Eye (tissue), 1 donor: ENCODE measurements at places on chromosomes 2 and 18.
A peak's percentile ranks its signal among the peaks of the same experiment; 100 is the strongest.

DNA sequence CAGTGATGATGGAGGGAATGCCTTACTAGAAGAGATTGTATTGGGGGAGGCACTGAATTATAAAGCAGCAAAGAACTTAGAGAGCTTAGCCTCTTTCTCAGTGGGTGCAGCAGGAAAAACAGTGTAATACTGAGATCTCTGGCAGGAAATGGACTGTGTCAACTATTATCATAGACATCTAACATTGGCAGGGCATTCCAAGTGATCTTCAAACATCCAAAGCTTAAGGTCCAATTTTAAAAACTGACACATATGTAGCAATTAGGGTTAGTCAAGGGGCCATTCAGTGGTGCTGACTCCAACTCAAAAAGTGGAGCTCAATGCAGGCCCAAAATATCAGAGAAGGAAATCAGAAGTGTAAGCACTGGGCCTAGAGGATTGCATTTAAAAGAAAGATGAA, 106.6 kb upstream of the DDX18 start:
- no peak for DNase-seq

DNA sequence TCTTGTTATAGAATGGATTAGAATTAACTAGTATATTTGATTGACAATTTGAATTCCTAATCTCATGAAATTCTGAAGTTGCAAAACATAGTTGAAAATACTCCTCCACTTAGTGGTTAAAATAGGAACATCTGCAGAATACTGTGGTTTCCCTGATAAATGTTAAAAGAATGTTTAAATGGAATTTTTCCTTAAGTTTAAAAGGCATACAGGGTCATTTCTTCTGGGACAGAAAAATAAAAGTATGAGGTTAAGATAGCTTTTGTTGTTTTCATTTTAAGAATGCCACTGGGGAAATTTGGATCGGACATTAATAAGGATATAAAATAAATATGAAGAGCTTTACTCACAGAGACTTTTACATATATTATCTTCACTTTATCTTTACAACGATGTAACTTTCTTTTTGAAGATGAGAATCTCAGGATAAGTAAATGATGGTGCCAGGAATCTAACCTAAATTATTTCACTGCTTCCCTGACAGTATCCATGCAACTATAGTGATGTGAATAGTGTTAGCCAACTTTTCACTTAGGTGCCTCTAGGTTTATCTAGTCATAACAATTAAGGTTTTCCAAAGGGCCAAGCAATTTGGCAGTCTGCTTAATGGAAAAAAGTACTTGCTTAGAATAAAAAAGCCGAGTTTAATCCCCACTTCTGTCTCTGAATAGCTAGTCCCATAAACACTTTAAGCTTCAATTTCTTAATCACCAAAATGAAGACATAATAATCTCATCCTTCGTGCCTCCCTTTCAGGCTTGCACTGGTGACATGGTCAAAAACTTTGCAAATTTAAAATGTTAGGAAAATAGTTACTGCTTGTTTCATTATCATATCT, 151.8 kb upstream of the STK17B start:
- no peak for DNase-seq

DNA sequence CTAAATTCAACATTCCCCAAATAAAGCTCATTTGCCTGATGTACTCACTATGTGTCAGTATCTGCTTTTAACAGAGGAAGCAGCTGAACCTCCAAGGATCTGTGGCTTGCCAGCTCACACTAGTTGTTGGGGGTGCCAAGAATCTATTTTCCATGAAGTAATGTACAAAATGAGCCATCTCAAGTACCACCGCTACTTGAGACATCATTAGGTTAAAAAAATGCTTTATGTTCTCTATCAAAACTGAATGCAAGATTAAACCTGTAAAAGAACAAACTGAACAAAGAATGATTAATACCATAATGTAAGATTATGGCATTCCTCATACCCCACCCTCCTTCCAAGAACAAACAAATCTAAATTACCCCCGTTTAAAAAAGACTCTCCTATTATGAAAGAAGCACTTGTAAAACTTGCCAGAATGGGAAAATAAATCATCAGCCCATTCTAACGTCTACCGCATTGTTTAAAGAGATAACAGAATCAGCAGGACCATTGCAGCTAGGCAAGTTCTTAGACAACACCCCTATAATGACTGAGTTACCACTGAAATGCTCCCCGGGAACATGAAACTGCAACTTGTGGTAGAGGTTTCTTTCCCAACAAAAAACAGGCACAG, 471.6 kb downstream of the DLGAP1 start:
- DNase-seq: no peak

- no peak for DNase-seq
Measured at GRCh38 chr2:169265591-169265990, 96.7 kb downstream of the LRP2 start.

DNA sequence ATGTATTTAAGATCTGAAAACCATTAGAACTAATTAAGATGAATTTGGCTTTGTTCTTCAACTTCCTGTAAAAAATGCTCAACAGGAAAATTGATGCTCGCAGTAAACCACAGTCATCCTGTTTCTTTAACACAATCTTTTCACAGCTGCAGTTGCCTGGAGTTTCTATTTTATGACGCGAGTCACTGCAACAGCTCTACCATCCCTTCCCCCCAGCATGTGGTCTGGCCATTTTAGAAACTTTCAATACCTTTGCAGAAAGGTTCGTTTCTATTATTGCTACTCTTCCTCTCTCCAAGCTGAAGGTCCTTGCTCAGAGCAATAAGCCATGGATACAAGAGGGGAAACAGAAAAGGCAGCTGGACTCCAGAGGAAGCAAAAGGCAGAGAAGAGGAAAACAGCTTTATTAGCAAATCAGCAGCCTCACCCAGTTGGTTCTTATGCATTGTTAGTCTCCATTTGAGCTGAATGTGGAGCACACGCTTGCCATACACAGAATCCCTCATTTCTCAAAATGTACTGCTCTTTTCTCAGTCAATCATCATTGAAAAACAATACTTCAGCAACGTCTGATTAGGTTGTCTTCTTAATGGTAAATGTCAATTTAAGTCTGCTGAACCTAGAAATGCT, 3.9 kb downstream of the WIPF1 start:
- peak; percentile 77 for DNase-seq

DNA sequence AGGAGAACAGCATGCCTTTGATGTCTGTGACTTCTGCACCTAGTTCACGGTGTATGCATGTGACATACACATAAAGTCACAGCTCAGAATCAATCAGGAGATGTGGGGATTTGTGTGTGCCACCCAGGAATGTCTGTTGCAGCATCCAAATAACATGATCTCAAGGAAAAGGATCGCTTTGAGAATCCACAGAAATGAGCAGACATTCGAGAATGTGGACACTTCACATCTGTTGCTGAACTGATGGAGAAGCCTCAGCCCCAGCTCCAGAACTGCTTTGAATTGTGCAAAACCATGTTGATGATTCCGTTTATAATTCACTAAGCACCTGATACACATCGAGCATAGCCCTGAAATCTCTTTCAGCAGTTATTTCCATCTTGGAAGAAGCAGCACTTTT, 208.6 kb downstream of the CMPK2 start:
- DNase-seq: no peak

- peak; percentile 78 for DNase-seq
Measured at GRCh38 chr18:77059294-77059916, 73.2 kb downstream of the MBP start.

GRCh38 chr2:74374509-74375205, 5.5 kb downstream of the DCTN1 start:
- peak; percentile 95 for DNase-seq

GRCh38 chr2:203893840-203894239, 26.3 kb downstream of the CTLA4 start:
- DNase-seq: no peak

GRCh38 chr2:14565666-14566065, 66.9 kb upstream of the LRATD1 start:
- peak; percentile 36 for DNase-seq

- no peak for DNase-seq
Measured at GRCh38 chr2:160247296-160248035, 47.4 kb upstream of the ITGB6 start.

DNA sequence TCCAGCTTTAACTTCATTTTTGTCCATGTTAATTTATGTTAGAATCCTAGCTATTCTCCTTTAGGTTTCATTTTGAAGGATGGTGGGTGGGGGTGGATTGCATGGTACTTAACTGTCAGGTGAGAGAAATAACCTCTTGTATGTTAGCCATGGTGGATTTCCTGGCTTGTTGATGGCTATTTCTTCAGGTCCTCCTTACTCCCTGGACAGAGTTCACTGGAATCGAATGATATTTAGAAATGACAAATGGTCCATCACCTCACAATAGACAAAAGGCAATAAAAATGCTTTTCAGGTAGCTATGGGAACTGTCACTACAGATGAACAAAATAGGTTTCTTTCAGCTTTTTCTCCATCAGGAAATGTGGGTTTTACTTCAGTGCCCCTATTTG, 91.7 kb downstream of the EML6 start:
- DNase-seq: no peak

DNA sequence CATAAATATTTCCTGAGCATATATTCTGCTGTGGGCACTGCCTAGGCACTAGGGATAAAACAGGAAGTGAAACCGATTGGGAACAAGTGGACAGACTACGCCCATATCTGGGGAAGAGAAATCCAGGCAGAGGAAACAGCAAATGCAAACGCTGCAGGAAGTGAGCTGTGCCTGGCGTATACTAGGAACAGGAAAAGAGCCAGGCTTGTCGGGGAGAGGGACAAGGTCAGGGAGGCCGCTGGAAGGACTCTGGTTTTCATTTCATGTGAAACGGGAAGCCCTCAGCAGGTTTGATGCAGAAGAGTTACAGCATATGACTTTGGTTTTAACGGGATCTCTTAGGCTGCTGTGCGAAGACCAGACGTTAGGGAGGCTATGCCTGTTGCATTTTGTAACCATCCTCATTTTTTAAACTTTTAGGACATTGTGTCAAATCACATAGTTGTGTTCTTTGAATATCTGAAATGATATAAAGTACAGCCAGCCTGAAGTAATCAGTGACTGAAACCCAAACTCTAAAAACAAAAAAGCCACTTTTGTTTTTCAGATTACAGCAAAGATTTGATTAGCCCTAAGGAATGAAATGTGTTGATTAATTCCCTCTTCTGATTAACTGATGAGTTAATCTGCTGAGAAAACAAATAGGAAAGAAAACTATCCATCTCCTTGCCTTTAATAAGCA, 110.2 kb upstream of the PIEZO2 start:
- peak; percentile 57 for DNase-seq

GRCh38 chr2:48356701-48357325, 173.1 kb upstream of the STON1 start:
- DNase-seq: no peak

GRCh38 chr18:10190564-10190963, 263.9 kb upstream of the APCDD1 start:
- DNase-seq: no peak

DNA sequence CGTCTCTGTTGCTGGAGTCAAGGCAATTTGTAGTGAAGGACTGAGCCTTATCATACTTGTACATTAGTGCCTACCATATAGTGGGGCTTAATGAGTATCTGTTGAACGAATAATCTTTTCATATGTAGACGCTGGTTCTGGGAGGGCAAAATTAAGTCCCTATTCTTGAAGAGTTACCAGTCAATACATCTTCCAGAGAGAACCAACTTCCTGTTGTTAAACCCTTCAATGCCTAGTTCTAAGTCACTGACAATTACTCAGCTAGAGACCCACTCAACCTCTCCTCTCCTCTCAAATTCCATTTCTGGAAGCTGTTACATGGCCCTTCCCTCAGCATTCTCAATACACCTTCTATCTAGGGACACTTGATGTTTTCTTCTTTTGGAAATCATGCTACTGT, 1.1 kb upstream of the MOB4 start:
- DNase-seq: no peak

- no peak for DNase-seq
Measured at GRCh38 chr2:33153008-33153407, 206.3 kb downstream of the LTBP1 start.

GRCh38 chr2:102788216-102788884, 26.5 kb downstream of the TMEM182 start:
- DNase-seq: no peak

- no peak for DNase-seq
Measured at GRCh38 chr2:45497355-45497754, 113.7 kb downstream of the SRBD1 start.

DNA sequence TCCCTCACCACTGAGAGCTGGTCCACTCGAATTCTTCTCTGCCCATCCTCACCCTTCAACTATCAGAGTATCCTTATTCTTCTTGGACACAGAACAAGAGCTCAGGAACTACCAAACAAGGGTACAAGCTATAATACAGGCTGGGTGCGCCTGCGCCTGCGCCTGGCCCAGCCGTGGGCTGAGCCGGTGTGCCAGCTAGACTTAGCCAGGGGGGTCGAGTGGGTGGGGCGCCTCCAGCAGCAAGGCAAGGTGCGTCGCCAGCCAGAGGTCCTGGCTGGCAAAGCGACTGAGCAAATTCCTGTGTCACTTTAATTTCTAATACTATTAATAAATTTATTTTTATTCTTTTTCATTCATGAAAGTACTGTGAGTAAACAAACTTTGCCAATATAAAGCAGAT, 1072.6 kb upstream of the PIK3C3 start:
- DNase-seq: no peak

GRCh38 chr2:238528953-238529781, 102.4 kb downstream of the ASB1 start:
- no peak for DNase-seq

DNA sequence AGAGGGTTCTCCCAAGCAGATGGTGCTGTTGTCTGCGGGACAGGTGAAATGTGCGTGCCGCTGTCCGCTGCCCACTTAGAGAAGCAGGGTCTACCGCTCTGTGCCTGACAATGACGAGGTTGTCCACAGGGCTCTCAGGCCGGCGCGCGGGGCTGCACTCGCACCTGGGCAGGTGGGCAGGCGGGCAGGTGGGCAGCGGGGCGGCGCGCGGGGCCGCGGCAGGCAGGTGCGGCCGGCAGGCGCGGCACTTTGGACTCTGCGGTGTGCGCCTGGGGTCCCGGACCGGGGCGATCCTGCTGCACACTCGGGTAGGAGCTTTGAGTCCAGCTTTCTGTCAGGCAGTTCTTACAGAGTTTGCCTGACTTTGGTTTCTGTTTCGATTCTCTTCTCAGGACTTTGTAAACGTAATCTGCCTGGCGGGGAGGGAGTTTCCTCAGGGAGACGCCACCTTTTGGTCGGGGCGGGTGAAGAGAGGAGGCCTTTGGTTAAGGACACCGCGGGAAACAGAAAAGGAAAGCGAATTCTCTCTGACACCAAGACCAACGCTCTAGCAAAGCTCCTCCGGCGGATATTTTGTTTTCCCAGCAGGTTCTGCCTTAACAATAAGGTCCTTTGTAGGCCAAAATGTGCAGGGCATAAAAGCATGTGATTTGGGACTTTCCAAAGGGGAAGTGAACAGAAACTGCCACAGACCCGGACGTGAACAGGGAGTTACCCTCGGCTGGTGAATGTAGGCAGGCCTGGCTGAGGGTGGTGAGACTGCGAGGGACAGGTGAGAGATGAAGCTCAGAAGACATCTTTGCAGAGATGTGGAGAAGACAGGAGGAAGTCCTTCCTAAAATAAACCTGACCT, at the start of gene IFIH1:
IFIH1 (minus strand) TSS at position 357 of the 853 bp plus-strand sequence. CDS start 377 bp downstream, outside the sequence.
- peak; percentile 79 for DNase-seq
